ENCODE measurements at places on chromosomes 6 and 20.
A peak's percentile ranks its signal among the peaks of the same experiment; 100 is the strongest.

DNA sequence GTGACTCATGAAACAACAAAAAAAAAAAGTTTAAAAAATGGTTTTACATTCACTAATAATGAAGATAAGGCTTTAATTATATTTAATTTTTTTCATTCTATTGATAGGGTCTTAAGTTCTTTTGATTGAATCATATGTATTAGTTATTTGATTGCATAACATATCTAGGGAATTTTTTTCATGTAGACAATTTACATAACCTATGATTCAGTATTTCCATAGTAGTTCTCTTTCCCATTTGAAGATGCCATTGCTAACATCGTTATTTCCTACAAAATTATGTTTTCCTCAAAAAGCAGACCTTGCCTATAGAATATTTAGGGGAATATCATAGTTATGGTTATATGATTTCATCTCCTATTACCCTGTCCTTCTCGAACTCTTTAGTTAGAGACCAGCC lies 463.4 kb downstream of the TFAP2B start:
- DNase-seq: no peak

- DNase-seq: no peak
Measured at GRCh38 chr6:51459958-51460357, 627.5 kb downstream of the PKHD1 start.

GRCh38 chr6:33207552-33208090 lies 679 bp upstream of the RING1 start:
- no peak for DNase-seq

DNA sequence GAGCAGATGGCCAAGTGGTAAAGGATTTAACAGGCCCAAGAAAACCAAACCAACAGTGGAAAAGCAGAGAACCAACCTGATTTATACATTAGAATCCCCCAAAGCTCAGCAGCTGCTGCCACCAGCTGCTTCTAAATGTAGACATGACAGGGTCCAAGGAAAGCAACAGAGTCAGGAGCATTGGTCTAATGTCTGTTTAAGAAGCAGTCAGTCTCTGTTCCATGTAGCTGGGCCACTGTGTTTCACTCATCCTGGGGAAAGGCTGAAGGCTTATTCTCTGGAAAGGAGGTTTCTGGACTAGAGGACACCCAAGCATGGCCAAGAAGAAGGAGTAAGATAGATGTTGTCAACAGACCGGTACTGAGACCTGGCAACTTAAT lies 75.4 kb downstream of the TMEM244 start:
- no peak for DNase-seq

DNA sequence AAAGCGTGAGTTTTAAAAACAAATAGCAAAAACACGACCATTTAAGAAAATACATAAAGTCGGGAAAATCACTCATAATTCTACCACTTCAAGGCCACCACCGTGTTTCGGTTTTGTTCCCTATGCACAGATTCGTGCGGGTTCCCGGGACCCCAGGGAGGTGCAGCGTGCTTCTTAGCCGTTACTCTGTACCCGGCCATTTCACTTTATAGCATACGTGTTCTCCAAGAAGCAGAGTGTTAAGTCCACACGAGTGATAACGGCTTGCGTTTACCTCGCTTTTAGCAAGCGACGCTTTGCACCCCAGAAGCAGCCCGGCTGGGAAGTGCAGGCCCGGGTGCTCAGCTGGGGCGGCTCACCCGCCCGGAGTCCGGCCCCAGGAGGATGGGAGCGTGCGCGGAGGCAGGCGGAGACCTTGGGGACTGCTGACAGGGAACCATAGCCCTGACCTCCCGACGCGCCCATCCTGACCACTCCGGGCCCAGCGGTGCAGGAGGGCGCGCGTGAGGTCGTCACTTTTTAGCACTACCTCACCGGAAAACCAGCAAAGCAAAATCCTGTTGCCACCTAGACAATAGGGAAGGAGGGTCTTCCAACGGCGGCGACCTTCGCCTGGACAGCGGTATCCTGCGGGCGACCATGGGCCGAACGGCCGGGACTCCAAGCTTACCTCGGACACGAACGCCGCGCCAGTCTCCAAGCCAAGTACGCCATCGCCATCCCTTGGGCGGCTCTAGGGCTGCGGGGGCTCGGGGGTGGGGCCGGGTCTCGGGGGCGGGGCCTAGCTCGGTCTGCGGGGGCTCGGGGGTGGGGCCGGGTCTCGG lies at the start of gene ECI2:
Gene ECI2, minus strand, starts transcription at position 735 of the 824 bp plus-strand sequence. Its CDS starts 15 bp downstream, at position 720.
- peak; percentile 59 for DNase-seq

DNA sequence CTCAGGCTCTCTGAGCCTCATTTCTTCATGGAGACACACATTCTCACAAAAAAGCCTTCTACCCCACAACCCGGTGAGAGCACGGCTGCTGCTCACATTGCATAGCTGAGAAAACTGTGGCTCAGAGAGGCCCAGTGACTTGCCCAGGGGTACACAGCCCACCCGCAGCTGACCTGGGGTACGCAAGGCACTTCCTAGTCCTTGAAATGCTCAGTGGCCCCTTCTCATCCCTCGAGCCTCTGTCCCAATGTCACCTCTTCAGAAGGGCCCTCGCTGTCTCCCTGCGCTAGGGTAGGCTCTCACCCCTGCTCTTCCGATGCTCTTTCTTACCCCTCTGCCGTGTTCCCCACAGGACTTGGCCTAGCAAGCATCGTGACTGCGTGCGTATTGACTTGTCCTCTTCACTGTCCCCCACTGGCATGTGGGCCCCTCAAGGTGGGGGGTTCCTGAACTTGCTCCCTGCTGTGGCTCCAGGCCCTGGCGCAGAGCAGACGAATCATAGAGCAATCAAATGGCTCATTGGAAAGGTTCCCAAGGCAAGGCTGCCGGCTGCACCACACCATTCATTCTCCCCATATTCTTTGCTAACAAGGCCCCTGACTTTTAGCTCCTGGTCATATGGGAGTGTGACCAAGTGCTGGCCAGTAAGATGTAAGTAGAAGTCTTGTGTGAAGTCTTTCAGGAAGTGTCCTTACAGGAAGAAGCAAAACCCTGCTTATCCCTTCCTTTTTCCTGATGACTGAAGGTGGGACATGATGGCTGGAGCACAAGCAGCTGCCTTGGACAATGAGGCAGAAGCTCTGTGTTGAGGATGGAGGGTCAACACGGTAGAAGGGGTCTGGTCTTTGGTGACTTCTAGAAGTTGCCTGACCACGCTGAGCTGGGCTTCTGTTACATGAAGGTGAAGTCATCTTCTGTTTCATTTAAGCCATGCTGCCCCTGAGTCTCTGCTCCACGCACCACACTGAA lies 22.7 kb downstream of the PCK1 start:
- no peak for DNase-seq

DNA sequence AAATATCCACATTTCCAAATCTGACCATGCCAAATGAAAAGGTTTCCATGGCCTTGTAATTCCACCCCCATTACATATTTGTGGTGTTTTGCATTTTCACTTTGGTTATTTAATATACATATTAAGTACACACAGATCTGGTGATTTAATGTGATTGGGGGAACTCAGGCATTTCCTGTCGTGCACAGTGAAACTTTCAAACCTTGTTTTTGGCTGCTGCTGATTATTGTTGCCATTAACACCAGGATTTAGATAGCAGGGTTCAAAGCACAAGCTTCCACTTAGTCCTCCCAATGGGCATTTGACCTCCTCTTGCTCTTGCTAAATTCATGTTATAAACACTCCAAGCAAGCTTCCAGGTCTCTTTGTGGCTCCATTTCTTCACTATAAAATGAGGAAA lies 166.5 kb downstream of the SOBP start:
- no peak for DNase-seq

DNA sequence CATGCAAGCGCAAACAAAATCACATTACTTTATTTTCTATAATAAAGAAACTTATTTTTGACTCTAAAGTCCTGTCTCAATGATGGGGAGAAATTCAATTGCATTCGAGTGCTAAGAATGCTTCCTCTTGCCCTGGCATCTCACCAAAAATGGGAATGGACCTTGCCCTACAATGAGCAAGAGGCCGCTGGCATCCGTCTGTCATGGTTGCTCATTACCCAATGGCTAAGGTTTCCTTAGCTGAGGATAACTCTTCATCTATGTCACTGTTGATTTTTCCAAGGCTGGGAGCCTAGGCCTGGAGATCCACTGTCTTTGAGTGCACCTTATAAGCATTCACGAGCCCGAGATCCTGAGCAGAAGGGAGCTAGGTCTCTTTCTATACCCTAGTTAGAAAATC lies 471.3 kb upstream of the NRSN1 start:
- no peak for DNase-seq

DNA sequence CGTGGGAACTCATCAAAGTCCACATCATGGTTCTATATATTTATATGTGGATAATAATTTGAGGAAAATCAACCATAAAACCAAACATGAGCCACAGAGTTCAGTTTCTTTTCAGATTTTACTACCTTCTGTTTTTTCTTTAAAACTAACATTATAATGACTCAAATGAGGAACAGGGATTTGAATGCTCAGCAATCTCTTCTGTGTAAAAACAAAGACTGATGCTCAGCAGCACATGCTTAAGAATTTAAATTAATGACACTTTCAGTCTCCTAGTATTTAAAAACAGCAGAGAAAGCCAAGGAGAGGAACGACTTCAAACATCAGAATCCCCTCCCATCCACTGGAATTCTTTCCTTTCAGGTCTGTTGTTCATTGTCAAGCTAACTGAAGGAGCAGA lies 72.7 kb downstream of the PSMG4 start:
- DNase-seq: no peak

- DNase-seq: no peak
Measured at GRCh38 chr6:106165885-106166485, 79.8 kb downstream of the PRDM1 start.

DNA sequence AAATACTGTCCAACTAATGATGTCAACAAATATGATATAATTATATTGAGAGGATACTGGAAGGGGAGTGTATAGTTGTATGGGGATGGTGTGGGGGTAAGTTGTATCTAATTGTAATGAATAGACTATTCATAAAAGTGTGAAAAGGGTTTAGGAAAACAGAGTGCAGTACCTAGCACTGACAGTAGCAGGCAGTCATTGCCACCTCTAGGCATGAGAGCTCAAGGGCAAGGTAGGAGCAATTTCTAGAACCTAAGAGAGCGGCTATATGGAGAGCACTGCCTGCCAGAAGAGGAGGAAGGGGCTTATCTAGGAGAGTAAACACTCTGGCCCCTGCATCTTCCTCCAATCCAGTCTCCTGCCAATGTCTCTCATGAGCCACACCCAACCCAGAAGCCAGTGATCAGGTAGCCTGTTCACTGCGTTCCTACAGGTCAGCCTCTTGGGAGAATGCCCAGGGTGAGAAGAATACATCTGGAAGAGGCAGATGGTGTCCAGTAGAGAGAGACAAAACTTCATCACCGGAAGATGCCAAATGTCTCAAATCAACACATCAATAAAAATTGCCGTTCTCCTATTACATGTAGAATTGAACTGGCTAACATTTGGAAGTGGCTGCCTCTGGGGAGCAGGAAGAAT lies 200.0 kb downstream of the LY86 start:
- DNase-seq: no peak

DNA sequence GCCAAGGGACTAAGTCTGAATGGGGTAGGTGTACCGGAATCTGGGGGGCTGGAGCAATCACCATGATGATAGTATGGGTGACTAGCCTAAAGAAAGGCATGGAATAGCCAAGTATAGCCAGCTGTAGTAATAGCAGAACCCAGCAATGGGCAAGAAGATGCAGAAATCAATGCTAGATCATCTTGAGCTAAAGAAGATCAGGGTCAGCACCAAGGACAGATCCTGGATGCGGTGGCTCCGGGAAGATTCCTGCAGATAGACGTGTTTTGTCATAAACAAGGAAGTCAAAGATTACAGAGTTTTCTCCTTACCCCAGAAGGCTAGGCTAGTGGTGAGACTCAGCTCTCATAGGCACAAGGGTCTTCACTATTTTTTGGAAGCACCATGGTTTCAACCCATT lies 561.6 kb upstream of the CHD6 start:
- DNase-seq: no peak

DNA sequence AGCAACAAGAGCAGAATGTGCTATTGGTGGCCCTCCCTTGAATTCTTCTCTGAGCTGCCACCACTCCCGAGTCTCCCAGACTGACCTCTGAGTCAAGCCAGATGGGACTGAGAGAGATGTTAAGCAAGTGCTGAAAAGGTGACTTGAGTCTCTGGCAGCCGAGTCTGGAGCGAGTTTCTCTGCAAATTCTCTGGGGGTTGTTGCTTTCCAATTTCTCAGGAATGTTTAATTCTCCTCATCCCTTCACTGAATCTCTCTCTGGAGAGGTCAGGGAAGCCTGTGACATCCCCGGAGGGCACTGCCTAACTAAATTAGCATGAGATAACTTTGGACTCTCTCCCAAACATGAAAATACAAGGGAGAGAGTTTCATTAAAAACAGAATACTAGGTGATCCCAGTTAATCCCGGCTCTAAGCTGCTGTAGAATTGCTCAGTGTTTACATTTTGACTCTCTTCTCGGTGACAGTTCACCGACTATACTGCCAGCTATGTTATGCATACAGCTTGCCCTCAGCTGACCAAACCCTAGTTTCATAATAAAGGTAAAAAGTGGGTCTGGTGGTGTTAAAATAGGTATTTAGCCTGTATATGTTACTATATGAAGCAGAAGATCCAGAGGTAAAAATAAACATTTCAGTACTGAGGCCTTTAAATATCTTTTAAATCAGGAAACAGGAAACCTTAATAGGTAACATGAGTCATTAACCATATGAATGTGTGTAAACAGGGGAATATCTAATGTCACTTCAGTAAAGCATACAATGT lies 157.9 kb downstream of the FOXC1 start:
- DNase-seq: no peak

DNA sequence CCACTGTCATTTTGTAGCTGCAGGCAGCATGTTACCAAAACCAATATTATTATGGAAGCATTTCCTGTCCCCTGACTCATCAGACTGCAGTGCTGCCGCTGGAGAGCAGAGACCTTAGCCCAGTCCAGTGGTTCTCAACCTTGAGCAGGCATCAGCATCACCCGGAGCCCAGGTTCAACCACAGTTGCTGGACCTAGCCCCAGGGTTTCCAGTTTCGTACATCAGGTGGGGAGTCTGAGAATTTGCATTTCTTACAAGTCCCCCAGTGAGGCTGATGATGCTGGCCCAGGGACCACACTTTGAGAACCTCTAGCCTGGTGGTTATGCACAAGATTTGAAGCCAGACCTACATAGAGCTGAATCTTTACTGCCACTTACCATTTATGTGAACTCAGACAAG lies 47.3 kb downstream of the LY86 start:
- no peak for DNase-seq

DNA sequence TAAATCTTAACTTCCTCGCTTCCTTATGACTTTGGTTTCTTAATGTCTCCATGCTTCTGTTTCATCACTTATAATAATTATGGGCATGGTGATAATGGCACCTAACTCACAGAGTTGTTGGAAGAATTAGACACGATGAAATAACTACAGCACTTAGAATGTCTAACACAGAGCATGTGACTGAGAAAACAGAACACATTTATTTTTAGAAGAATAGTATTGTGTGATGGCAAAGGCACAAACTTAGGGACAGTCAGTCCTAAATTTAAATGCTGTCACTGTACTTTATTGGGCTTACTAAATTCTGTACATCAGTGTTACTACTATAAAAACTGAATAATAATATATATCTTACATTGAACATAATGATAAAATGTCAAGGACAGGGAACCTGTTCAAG lies 391.1 kb upstream of the JAG1 start:
- no peak for DNase-seq
